Retinal pigment epithelial cell (primary cell): ENCODE measurements at places on chromosomes 12 and 14.

DNA sequence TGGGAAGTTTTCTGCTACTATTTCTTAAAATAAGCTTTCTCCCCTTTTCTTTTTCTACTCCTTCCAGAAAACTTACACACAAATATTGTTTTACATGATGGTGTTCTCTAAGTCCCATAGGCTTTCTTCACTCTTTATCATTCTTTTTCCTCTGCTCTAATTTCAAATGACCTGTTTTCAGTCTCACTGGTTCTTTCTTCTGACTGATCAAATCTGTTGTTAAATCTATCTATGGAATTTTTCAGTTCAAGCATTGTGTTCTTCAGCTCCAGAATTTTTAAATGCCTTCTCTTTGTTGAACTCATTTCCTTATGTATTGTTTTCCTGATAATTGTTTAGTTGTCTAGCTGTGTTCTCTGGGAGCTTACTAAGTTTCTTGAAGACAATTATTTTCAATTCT is 29.5 kb upstream of the CNOT2 start:
- DNase-seq: no peak

DNA sequence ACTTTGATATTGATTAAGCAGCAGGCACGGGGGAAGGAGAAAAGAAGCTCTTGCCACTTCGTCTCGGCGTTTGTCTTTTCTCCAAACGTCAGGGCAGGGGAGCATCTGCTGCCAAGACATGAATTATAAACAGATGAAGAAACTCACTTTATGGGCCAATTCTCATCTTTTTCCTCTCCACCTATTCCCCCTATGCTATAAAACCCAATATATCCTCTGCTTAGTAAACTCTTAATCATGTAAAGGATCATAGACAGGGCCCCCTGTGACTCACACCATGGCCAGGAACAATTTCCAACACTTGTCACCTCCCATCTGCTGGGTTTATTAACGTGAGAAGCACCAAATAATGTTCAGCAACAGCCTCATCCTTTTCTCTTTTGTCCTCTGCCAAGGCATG is 1092.1 kb upstream of the TMEM132C start:
- DNase-seq: no peak

- no peak for DNase-seq
Measured at GRCh38 chr12:14988035-14988434, 15.2 kb downstream of the PDE6H start.

DNA sequence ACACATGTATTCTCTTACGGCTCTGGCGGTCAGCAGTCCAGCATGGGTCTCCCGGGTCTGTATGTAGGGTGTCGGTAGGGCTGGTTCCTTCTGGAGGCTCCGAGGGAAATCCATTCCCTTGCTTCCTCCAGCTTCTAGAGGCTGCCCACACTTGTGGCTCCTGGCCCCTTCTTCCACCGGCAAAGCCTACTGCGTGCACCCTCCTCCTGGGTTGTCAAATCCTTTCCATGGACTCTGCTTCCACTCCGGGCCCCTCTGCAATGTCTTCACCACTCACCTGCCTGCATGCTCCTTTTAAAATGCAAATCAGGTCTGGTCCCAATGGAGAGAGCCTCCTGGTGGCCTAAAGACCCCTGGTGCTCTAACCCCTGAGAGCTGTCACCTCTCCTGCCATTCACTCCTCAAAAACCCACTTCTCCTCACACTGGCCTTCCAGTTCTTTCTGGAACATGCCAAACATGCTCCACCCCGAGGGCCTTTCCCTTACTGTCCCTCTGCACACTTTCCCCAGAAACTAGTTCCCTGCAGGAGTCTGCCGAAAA is 108.5 kb downstream of the DICER1 start:
- no peak for DNase-seq

- no peak for DNase-seq
Measured at GRCh38 chr12:100473716-100474150, at the start of gene NR1H4. Gene NR1H4, plus strand, starts transcription at chr12:100473866. Its CDS starts 19,458 bp downstream, at chr12:100493324.

GRCh38 chr12:71865166-71865713 is 25.7 kb downstream of the TBC1D15 start:
- DNase-seq: peak; percentile 52

DNA sequence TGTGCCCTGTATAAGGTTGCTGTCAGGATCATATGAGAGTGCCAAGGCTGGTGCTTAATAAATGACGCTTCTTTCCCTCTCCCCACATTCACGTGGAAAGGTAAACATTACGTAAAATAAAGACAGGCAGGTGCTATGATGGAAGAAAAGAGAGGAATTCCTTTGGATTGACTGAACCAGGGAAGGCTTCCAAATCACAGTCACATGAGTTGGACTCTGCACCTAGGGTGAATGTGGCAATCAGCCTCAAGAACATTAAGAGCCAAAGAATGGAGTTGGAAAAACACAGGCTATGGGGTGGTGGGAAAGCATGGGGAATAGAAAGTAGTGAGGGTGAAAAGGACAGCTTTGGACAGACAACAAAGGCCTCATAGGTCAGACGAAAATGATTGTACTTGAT is 473.1 kb downstream of the VRK1 start:
- DNase-seq: peak; percentile 75

GRCh38 chr12:64412459-64412858 is 8.3 kb downstream of the XPOT start:
- DNase-seq: no peak

GRCh38 chr14:83257466-83258439 is 1724.1 kb upstream of the SEL1L start:
- DNase-seq: no peak

DNA sequence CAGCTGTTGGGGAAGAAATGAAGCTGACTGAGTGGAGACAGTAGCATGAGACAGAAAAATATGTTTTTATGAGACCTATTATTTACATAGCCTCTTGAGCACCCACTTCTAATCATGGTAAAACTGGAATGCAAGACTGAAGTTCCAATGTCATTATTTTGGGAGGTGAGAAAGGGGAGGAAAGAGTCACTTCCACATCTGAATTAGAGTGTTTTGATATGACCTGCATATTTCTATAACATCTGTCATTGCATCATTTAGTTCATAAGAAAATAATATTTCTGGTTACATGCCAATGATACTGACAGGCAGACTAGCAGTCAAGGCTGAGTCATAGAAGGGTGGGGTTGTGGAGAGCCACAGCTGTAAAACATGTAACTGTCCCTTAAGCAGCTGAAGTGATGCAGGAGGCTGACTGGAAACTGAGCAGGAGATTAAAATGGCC is 26.7 kb downstream of the NTN4 start:
- peak; percentile 37 for DNase-seq

GRCh38 chr14:78985668-78986381 is 815.7 kb downstream of the NRXN3 start:
- no peak for DNase-seq

DNA sequence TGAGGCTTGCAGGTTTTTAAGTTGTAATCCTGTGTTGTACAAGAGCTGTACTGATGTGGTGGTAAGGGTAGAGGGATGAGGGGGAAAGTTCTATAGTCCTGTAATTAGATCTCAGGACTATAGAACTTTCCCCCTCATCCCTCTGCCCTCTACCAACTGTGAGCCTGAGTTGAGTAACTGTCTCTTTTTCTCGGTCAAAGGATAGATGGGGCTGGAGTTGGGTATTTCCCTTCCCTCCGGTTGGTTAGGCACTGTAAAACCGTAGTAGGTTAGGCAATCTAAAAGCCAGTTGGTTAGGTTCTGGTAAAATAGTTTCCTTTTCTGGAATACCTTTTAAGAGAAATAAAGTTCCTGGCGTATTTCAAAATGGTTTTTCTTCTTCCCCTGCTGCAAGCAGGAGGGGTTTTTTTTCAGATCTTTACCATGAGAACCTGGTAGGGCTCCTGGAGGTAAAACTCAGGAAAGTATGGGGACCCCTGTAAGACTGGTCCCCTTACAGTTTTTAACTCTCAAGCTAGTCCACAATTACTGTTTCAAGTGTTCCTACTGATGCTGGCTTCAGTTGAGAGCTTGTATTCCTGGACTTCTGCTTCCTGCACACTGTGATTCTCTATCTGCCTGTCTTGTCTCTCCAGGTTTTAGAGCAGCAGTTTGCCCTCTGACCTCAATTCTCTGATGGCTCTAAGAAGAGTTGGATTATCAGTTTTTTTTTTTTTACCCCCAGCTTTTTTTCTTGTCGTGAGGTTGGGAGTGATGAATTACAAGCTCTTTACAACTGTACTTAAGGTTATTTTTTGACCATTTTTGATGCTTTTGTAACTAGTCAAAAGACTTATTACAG is 58.7 kb downstream of the FUT8 start:
- DNase-seq: no peak

GRCh38 chr14:73250781-73251500 is 13.6 kb downstream of the PAPLN start:
- DNase-seq: no peak

GRCh38 chr12:131833896-131834641 is 5.9 kb downstream of the MMP17 start:
- DNase-seq: no peak

GRCh38 chr12:96431067-96431466 is 30.8 kb upstream of the CDK17 start:
- no peak for DNase-seq

- DNase-seq: no peak
Measured at GRCh38 chr12:123990511-123990910, 17.5 kb downstream of the ZNF664 start.

DNA sequence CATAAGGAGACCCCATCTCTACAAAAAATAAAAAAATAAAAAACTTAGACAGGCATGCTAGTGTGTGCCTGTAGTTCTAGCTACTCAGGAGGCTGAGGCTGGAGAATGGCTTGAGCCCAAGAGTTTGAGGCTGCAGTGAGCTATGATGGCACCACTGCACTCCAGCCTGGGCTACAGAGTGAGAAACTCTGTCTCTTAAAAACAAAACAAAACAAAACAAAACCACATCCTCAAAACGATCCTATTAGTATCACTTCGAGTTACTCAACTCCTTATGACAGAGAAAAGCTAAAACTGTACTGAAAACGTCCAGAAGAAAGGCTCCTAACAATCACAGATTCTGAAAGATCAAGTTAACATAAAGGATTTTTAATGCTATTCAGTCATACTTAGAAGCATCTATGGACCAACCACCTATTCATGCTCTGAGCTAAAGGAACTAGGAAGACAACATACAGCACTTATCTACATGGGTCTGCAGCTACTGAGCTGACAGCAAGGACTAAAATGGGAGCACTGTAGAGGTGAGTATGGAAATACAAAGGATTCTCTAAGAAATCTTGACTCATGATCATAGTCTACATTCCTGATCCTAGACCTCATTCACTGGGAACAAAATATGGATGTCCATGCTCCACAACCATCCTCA is 75.3 kb upstream of the DUSP6 start:
- no peak for DNase-seq

- no peak for DNase-seq
Measured at GRCh38 chr12:113191227-113191626, 5.7 kb downstream of the RITA1 start.

DNA sequence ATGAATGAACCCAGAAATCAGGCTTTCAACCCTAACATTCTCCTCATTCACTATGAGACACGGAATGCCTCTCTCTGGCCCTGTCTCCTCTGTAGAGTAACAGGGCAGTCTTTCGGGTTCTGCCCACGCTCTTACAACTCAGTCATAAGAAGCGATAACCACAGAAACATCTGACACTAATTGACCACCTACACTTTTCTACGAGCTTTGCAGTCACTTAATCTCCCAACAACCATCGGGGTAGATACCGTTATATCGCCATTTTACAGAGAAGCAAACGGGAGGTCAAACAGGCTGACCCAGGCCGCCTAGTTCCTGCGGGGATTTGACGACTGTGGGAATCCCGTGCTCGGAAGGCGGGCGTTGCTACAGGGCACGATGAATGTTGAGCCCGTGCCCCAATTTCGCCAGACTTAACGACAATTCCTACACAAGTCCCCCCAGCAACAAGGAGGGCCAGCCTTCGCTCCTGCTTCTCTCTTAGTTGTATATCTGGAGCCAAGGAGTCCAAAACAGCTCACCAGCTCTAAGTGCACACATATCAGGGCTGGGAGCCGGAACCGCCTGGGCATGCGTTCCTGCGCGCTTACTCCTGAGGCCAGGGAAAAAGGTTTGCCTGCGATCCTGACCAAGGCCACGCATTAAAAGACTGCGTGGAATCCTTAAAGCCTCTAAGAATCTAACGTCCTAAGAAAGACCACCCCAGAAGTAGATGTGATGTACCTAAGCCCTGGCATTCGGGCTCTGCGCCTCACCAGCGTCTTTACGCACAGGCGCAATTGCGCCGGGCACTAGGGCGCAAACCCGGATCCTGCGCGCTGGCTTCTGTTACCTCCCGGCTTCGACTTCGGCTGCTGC is 38.7 kb upstream of the TBX5 start:
- no peak for DNase-seq

DNA sequence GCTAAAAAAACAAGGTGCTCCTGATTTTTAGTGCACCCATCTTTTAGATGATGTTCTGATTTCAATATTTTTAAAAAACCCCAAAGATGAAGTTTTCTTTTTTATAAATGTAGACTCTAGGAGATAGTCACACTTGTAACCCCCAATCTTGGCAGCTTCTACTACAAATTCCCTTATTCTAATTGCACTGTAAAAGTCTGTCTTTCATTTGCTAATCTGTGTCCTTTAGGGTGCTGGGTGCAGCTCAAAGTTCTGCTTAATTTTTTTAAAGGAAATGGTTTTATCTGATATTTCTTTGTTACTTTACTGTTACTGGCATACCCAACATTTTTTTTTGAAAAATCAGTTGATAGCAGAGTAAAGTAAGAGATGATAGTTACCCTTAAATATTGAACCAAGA is 172.0 kb downstream of the TRHDE start:
- DNase-seq: no peak

DNA sequence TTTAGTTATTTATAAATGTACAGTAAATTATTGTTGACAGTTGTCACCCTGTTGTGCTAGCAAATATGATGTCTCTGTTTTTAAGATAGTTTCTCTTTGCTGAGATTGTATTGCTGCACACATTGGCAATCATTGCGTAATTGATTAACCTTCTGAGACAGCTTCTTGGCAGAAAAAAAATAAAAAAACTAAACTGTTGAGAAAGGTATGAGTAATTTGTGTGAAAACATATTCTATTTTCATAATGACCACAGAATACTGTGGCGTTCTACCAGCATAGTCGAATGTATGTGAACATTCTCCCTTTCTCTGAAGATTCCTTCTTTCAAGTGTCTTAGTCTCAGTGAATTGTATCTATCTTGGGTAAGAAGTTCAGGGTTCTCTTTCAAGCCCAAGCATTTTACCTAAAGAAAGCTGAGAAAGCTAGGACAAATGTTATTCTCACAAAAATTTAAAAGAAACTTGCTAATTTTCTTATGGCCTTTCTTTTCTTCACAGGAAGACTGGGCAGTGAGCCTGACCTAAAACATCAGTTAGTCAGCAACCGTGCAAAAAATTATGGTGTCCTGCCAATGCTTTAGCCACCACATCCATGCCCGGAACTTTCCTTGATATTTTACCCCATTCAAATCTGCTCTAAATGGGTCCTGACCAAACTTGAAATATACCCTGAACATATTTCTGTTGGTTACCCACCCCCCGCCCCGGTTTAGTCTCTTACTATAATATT is 69.0 kb upstream of the REP15 start:
- DNase-seq: no peak
